ENCODE measurements at places on chromosomes 1 and 21.

GRCh38 chr1:78500529-78500928 is 9.8 kb downstream of the PTGFR start:
- DNase-seq: no peak

DNA sequence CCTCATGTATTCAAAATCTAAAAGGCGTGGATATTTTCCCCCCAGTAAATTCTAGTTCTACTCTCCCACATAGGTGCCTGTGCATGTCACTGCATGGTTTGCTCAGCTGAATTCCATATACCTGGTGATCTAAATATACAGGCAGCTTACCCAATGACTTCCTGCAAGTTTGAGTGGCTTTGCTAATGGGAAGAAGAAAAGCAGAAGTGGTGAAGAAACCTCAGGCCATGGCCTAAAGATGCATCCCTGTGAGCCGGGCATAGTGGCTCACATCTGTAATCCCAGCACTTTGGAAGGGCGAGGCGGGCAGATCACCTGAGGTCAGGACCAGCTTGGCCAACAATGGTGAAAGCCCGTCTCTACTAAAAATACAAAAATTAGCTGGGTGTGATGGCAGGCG is 11.5 kb downstream of the SLC44A3 start:
- no peak for DNase-seq

GRCh38 chr1:25624156-25624555 is 7.6 kb downstream of the MAN1C1 start:
- DNase-seq: no peak

DNA sequence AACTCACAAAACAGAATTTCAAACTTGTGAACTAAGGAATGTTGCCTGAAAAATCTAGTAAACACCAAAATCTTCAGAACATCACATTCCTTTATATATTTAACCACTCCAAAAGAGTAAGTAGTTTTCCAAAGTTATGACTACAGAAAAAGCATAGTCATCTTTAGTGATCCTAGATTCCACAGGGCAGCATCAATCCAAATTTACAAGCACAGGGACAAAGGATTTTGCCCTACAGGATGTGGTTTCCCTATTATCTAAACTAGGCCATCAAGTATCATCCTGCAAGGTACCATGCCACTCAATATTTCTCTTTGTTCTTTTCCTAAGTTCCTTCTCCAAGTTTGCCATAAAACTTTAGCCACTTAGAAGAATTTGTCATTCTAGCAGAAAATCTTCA is 33.0 kb downstream of the COP1 start:
- no peak for DNase-seq

- DNase-seq: no peak
Measured at GRCh38 chr1:61079898-61080336, 2.4 kb upstream of the NFIA start.

DNA sequence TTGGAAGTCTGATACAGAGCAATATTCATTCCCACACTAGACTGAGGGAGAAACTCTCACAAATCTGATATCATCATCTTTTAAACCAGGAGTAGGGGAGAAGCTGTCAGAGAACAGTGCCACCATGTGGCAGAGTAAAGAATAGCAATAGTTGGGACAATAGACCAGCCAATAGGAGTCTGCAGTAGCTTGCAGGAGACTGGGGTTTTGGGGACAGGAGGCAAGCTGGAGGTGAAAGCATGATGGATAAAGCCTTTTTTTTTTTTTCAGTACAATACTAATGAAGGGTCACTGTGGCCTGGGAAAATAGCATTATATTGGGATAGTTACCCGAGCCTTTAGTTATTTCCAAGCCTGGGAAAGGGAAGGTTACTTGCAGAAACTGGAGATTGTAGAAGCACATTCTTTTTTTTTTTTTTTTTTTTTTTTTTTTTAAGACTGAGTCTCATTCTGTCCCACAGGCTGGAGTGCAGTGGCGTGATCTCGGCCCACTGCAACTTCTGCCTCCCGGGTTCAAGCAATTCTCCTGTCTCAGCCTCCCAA is 120.7 kb downstream of the S1PR1 start:
- DNase-seq: peak; percentile 41

- DNase-seq: no peak
Measured at GRCh38 chr1:19391596-19391981, 79.5 kb downstream of the SLC66A1 start.

DNA sequence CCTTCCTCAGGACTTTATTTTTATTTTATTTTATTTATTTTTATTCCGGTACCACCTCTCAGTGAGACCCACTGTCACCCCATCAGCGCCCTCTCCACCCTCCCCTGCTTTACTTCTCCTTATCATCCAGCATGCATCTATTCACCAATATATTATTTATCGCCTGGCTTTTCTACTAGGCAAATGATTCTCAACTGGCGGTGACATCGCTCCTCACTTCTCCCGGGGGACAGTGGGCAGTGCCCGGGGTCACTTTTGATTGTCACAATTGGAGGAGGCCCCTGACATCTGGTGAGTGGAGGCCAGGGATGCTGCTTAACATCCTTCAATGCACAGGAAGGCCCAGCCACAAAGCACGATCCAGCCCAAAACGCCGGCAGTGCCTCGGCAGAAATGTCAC is 138.7 kb downstream of the ETS2 start:
- no peak for DNase-seq

GRCh38 chr21:46146856-46147255 is 8.5 kb downstream of the FTCD start:
- no peak for DNase-seq

DNA sequence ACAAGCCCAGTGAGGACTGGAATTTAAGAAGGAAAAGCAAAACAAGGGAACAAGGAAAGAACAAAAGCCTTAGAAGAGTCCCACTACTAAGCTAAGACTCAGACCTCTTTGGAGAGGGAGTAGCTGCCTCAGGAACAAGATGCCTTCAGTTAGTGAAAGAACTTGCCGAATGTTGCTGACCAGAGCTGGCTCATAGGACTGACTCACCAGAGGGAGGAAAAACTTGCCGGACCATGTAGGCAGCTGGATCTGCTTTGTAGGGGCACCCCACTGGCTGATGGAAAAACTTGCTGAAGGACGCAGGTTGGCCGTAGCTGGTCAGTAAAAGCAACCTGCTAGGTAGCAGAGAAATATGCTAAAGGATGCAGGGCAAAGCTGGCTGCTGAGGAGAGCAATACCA is 15.3 kb upstream of the ZSWIM5 start:
- no peak for DNase-seq

DNA sequence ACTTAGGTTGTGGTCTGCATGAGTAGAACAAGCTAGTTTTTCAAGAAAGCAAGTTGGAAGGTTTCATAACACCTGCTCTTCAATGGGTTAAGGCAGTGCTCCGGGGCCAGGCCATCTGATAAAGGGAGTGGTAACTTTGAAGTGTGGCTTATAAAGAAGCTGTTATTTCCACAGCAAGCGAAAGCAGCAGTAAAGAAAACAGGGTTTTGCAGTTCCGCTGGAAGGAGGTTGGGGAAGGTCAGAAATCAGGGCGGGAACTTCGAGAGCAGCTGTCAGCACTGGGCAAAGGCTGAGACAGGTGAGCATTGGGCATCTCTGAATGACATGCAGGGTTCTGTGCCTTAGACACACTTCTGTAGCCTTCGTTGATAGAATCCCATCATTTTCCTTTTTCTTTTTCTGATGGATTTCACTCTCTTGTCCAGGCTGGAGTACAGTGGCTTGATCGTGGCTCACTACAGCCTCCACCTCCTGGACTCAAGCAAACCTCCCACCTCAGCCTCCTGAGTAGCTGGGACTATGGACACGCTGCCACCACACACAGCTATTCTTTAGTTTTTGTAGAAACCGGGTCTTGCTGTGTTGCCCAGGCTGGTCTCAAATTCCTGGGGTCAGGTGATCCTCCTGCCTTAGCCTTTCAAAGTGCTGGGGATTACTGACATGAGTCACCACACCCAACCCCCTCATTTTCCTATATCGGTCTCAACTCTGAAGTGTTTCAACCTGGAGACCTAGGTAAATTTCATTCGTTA is 20.5 kb downstream of the TMEM51 start:
- DNase-seq: no peak

GRCh38 chr1:153541641-153542590 is 1.2 kb upstream of the S100A5 start:
- DNase-seq: no peak

DNA sequence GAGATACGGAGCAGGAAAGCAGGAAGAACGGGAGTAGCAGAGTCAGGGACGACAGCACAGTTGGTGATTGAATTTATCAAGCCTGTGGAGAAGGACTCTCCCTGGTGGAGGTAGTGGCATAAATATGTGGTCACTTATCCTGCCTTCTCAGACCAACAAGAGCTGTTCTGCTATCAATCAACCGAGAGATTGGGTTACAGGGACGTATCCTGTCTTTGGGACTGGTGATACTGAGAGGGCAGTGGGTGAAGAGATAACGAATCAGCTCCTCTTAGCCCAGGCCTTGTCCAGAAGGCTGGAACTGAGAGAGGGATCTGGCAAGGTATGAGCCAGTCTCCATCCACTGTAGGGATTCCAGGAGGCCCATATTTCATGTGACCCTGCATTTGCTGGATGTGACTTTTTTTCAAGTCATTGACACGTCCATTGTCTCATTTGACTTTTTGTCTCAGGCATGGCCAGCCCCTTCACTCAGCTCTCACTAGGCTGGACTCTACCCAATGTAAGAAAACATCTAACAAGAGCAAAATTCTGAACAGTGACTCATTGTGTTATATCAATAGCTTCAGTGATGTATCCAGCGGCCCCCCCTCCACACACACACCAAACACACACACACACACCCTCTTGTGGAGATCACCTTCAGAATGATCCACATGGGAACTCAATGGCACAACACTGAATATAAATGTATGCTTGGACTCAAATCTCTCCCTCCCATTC is 11.3 kb downstream of the C1orf116 start:
- DNase-seq: no peak

DNA sequence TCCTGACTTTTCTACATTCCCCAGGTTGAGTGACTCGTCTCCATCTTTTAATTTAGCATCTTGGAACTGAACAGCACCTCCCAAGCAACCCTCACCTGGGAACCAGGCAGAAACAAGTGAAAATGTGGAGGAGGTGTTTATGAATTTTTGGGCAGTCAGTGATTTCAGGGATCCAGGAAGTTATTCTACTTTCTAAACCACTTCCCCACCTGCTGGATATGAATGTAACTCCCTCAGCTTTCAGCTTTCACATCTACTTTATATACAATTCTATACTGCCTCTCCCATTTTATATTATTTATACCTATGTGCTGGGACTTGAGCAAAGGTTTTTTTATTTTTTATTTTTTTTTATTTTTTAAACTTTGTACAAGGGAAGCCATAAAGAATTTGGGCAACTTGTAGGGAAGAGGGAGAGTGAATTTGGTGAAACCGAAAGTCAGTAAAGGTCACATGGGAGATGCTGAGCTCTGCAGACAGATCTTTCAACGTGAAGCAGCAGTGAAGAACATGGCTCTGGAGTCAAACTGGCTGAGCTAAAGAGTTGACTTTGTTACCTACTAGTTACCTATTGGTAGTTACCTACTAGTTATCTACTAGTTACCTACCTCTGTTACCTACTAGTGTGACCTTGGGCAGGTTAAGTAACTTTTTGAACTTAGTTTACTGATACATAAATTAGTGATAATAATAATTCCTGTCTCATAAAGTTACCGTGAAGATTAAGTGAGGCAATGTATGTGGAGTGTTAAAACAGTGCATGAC is 45.5 kb downstream of the DDR2 start:
- no peak for DNase-seq

DNA sequence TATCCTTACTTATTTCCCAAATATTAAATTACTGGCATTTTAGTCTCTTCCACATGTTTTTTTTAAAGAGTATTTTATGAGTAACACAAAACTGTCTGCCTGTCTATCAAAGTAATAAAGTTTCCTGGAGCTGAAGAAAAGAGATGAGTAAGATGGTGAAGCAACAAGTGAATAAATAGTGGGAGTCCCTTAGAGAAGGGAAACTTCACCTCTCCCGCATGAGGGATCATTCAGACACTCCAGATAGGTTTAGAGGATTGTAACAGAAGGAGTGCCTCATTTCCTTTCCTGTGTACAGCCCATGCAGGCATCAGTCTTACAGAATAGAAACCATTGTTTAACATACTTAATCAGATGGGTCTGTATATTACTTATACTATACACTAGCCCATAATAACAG is 205.7 kb downstream of the USP25 start:
- no peak for DNase-seq

DNA sequence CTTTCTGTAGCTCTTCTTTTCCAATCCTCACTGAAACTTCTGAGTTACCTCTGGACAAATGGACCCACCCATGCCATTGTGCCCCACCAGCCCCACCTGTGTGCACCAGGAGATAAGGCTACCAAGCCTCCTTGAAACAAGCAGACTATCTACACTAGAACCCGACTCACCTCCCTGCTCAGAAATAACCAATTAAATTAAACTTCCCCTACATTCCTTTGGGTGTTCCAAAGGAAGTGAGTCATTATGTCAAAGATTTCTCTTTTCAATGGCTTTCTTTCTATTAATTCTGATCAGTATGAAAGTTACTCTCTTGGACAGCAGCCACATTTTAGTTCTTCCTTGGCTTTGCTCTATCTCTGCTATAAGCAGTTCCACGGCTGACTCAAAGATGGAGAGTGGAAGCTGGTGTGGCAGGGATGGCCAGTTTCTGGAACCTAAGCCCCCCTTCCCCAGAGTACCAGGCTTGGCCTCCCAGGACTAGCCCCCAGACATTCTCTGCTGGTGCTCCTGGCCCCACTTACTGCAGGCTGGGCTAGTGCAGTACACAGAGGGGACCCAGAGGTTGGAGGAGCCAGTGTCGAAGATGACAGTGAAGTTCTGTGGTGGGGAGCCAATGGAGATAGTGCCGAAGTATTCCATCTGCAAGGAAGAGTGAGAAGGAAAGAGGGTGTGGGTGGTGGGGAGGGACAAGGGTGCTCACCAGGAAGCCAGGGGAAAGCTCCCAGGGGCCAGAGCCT is 1.9 kb downstream of the CTSE start:
- no peak for DNase-seq

DNA sequence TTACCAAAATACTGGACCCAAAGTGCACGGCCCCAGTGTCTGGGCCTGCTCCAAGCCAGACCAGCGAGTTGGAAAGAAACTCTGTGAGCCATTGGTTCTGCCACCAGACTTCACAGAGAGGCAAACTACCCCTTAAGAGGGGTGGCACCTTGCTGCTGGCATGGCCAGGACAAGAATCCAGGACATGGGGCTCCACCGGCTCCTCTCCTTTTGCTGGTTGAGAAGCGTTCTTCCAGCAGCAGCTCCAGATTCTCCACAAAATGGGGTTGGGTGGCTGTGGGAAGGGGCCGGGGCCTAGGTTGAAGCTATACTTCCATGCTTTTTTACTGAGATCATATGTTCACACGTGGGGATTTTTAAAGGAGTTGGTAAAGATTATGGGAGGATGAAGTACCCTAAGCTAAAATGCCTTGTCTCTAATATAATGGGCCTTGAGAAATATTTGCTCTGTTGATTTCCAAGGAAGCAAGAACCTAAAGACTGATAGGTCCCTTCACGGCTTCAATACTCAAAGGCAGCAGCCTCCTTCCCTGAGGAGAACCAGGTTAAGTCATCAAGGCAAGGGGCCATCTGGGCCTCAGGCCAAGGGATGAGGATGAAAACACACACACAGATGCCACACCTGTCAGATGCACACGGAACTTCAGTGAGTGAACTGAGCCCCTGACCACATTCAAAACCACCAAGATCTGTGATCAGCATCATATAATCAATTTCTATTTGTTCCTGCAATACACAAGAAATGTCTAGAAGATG is 3.1 kb downstream of the C1orf198 start:
- no peak for DNase-seq
